ENCODE measurements at places on chromosomes 7 and 10.

GRCh38 chr10:4334871-4335270 is 491.1 kb upstream of the AKR1E2 start:
- no peak for DNase-seq

- DNase-seq = no peak
Measured at GRCh38 chr7:51647931-51648351, 331.3 kb upstream of the COBL start.

DNA sequence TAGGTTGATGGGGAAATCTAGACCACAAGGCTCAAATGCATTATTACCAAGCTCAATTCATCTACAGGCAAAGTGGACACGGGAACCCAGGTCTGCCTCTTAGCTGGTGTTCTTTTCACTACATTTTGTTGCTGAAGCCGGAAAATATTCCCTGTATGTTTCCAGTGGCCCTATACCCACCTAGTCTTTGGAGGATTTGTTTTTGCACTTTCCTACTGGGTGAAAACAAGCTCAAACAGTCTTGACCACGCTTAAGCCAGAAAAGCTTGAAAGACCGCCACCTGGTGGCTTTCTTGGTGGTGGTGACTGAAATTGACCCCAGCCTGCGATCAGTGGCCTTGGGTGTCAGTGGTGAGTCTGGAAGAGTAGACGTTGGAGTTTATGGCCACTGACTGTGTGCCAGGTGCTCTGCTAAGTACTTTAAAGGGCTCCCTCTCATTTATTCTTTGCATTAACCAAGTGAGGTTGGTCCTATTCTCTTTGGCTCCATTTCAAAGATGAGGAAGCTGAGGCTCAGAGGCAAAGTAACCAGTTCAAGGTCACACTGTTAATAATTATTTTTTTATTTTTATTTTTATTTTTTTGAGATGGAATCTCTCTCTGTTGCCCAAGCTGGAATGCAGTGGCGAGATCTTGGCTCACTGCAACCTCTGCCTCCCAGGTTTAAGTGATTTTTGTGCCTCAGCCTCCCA is 11.1 kb upstream of the CRTAC1 start:
- DNase-seq = peak; percentile 77

GRCh38 chr10:22634093-22634492 is 80.3 kb downstream of the PIP4K2A start:
- DNase-seq = no peak

DNA sequence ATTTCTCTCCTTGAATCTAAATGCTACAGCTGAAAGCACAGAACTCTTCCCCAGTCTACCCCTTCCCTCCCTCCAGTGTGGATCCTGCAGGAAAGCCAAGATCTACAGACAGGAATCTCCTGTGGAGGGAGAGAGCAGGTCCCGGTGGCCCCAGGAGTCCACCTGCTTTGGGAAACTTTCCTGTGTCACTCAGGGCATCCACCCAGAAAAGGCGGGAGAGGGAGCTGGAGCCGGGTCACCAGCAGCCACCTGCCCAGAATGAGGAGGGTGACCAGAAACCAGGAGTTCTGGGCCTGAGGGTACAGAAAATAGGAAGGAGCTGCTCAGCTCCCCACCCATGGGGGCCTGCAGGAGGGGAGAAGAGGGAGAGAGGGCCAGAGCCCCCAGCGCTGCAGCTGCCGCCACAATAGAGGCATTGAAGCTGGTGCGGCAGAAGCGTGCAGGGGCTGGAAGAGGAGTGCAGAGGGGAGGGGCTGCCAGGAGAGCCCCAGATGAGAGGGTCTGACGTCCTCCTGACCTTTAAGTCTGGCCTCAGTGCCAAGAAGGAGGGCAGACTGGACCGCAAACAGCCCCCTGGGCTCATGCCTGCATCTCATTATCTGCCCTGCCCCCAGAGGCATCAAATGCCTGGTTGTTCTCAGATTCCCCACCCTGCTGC is 56.3 kb upstream of the TMEM72 start:
- no peak for DNase-seq

DNA sequence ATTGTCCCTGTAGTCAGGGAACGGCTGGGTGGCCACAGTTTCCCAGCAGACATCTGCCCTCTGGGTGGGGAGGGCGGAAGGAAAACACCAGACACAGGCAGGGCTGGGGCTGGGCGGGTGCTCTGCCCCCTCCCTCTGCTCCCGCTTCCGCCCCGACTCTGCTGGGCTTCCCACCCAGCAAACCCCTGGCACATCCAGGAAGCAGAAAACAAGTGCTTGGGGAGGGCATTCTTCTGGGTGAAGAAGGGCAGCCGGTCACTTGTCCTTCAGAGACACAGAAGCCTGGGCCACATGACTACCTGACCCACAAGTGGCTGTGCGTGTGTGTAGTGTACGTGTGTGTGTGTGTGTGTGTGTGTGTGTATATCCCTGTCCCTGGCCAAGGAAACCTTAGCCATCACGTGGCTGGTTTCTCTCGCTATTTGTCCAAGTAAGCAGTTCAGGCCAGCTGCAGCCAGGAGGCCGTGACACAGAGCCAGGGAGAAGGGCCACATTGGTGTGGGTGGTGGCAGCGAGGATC is 77.9 kb downstream of the ZMIZ1 start:
- DNase-seq = peak; percentile 96

- peak; percentile 80 for DNase-seq
Measured at GRCh38 chr7:98420966-98421612, 20.2 kb upstream of the BAIAP2L1 start.

Data from thyroid gland (tissue), 4 donors.